Large intestine (tissue), 12 donors: ENCODE measurements at places on chromosomes 3 and 15. TPM values are rescaled to one million over a fixed set of nuclear protein-coding genes. Genes with fewer than 3 reads are reported as not detected.
A peak's percentile ranks its signal among the peaks of the same experiment; 100 is the strongest.

DNA sequence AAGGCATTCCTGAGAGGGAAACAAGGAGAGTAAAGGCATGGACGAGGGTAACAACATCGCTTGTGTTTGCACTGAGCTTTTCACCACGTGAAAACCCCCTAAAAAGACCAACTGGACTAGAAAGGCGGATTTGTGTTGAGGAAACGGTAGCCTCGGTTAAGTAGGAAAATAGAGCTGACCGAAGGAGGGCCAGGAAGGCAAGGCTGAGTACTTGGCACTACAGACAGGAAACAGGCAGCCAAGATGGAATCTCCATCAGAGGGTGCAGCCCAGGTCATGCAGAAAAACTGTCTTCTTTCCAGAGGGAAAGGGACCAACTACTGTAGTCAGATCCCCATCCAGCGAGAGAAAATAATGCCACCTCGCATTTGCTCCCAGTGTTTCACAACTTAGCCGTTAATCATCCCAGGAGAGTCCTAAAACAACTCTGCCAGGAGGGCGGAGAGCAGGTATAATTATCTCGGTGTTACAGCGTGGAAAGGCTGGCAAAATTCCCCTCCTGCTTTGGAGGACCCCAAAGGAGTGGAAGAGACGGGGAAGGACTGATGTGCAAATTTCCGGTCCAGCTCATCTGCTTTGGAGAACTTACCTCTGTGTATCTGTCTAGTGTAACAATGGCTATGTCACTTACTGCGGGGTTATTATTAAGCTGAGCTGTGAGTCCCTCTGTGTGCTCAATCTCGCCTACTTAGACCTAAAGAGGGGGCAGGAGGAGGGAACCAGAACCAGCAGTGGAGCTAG lies 77.2 kb downstream of the MYO1E start:
- peaks cover 11% of the 10 kb centered on the region for H3K4me1 ChIP-seq
- no peaks in the 10 kb centered on the region for H3K36me3 ChIP-seq
- no peaks in the 10 kb centered on the region for H3K27me3 ChIP-seq
- no peak for DNase-seq
- no peak overlapping the region for H3K27ac ChIP-seq

The SNTN gene
- not detected for polyA plus RNA-seq

The SHISA5 gene
- polyA plus RNA-seq, result 200 TPM

DNA sequence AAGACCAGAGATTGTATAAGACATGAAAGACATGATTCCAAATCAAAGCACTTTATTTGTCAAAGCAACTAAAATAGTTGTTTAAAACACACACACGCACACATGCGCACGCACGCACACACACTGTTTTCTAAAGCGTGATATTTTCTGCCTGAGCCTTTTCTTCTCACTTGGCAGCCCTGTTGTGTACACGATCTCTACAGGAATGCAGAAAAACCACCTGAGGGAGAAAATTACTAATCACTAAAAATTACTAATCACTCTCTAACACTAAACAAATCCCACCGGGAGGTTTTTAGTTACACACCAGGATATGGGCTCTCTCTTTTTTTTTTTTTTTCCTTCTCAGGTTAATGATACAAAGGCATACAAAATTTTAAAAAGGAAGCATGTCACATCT lies 160.1 kb upstream of the ATP11B start:
- DNase-seq, result no peak
- no peaks in the 10 kb centered on the region for H3K27me3 ChIP-seq
- H3K36me3 ChIP-seq, result no peaks in the 10 kb centered on the region
- H3K4me3 ChIP-seq, result no peak overlapping the region

- H3K36me3 ChIP-seq, result no peaks in the 10 kb centered on the region
- no peak overlapping the region for H3K27ac ChIP-seq
- no peaks in the 10 kb centered on the region for H3K4me1 ChIP-seq
Measured at GRCh38 chr3:7305561-7305960, 444.6 kb downstream of the GRM7 start.

GRCh38 chr3:4313606-4314293 lies 10.6 kb downstream of the SETMAR start:
- no peak for DNase-seq
- no peak overlapping the region for H3K4me3 ChIP-seq
- H3K27me3 ChIP-seq, result no peaks in the 10 kb centered on the region
- H3K4me1 ChIP-seq, result no peaks in the 10 kb centered on the region

DNA sequence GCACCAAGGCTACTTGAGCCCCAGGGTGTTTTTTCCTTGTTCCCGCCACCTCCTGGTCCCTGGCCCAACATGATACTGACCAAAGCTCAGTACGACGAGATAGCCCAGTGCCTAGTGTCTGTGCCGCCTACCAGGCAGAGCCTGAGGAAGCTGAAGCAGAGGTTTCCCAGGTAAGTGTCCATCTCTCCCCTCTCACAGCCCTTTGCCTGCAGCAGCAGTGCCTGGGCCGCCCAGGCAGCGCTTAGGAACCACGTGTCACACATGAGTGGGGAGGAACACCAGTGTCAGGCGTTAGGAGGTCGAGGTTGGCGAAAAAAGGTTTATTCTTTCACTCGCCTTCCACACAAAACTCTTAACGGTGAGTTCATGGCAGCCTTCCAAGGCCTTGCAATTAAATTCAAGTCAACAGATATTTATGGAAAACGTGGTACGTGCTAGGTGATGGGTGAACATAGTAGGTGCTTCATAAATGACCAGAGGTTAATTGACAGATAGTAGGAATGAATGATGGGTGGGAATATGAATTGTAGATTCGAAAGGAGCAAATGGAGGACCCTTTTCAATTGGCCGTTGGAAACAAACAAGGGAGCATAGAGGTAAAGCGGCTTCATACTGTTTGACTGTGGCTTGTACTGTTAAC lies 486 bp downstream of the CDIN1 start:
- no peaks in the 10 kb centered on the region for H3K27me3 ChIP-seq
- no peaks in the 10 kb centered on the region for H3K36me3 ChIP-seq
- peaks cover 4% of the 10 kb centered on the region for H3K4me1 ChIP-seq
- H3K4me3 ChIP-seq, result peak overlapping the region; percentile 63
- no peak for DNase-seq

DNA sequence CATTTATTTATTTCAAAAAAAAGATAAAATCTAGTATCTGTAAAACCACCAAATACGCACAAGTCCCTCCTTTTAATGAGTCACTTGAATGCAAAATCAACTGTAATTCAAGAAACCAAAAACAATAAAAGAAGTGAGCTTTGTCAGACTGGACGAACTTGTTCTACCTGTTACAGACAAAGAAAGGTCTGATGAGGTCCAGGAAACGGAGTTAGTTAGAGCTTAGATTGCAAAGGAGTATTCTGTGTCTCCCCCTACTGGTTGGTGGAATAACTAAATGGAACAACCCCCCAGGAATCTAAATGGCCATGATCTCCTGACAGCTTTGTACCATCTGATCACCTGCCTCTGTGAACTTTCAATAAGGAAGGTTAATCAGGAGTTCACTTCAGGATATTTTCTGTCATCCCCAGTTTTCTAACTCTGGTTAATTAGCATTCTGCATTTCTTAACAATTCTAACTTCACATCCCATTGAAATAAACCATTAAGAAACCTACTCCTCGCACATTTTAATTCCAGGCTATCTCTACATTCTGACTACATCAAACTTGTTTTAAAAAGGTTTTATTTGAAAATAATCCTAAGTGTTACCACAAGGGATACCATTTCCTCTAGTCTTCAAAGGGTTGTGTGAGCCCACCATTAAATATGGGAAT lies 333.0 kb upstream of the SATB1 start:
- H3K27me3 ChIP-seq, result no peaks in the 10 kb centered on the region
- no peak overlapping the region for H3K27ac ChIP-seq
- no peaks in the 10 kb centered on the region for H3K4me1 ChIP-seq
- H3K4me3 ChIP-seq, result no peak overlapping the region

The LOXL1 gene
- polyA plus RNA-seq, result 8.5 TPM

DNA sequence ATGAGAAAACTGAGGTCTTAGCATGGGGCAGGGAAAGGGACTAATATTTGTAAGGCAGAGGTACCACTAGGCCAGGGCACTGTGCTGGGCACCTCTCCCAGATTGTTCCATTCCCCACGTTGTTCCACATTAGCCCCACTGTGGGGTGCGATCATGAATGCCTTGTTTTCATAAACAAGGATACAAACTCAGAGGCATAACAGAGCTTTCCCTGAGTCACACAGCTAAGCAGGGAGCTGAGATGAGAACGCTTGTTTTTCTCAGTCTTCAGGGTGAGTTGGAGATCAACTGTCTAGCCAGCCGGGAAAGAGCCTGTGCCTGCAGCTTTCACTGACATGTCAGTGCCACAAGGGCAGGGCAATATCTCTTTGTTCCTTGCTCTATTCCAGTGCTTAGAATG lies 47.9 kb upstream of the ITGA11 start:
- H3K27ac ChIP-seq, result no peak overlapping the region
- no peak overlapping the region for H3K4me3 ChIP-seq
- H3K27me3 ChIP-seq, result peaks cover 4% of the 10 kb centered on the region
- no peak for DNase-seq
- no peaks in the 10 kb centered on the region for H3K4me1 ChIP-seq

DNA sequence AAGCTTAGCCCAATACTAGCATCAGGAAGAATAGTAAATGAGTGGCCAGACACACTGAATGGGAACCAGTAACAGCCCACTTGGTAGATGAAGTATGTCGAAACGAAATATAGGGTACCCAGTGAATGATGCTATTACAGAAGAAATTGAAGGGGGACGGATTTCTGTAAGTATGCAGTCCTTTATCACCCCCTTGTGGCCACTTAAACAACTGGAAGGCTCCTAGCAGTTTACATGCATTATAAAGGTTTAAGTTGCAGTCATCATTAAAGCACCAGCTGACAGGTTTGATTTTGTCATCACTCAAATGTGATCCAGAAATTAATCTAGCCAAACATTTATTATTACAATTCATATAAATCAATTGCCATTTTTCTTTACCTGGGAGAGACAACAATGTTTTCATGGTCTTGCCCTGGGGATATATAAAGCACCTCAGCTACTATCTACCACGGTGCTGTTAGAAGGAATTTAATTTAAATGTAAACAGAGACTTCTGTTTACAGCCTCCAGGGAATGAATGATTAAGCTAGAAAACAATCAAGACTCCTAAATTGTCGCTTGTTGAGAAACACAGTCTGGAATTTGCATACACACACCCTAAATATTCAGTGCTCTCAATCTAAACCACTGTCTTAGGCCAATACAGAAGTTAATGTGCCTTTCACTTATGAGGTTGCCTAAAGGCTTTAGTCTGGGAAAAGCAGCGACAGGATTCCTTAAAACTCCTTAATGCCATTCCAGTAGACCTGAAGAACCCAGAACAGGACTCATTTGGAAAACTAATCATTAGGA lies 7.8 kb downstream of the EIF1B start:
- DNase-seq, result peak; percentile 41
- H3K4me1 ChIP-seq, result no peaks in the 10 kb centered on the region
- peaks cover 13% of the 10 kb centered on the region for H3K36me3 ChIP-seq
- H3K27ac ChIP-seq, result no peak overlapping the region
- no peaks in the 10 kb centered on the region for H3K27me3 ChIP-seq
- H3K4me3 ChIP-seq, result no peak overlapping the region

The SLC22A13 gene
- polyA plus RNA-seq, result 0.34 TPM

The PIERCE2 gene
- polyA plus RNA-seq, result 2.3 TPM

GRCh38 chr15:57541805-57542504 lies 49.7 kb upstream of the MYZAP start:
- H3K4me3 ChIP-seq, result no peak overlapping the region
- H3K4me1 ChIP-seq, result peaks cover 12% of the 10 kb centered on the region
- DNase-seq, result peak; percentile 57
- H3K27ac ChIP-seq, result no peak overlapping the region
- H3K36me3 ChIP-seq, result peaks cover 2% of the 10 kb centered on the region
- H3K27me3 ChIP-seq, result no peaks in the 10 kb centered on the region

The ECE2 gene
- 1.4 TPM for polyA plus RNA-seq

- H3K27me3 ChIP-seq, result no peaks in the 10 kb centered on the region
- H3K27ac ChIP-seq, result no peak overlapping the region
- H3K4me1 ChIP-seq, result no peaks in the 10 kb centered on the region
Measured at GRCh38 chr15:68650901-68651709, 72.3 kb downstream of the CORO2B start.

DNA sequence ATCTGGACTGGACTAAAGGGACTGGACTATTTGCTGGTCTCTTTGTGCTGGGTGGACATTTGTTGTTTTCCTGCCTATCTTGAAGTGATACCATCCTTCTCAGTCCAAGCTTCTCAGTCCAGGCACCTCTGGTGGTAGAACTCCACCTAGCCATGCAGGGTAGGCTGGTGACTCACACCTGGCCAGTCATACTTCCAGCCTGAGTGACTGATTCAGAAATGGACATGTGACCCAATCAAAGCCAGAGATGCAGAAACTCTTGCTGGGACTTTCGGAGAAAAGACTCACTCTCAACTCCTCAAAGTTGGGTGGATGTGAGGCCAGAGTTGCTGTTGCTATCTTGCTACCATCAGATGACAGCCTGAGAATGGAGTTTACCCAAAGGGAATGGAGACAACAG lies 5.6 kb upstream of the ASB14 start:
- H3K4me1 ChIP-seq, result no peaks in the 10 kb centered on the region
- no peak overlapping the region for H3K4me3 ChIP-seq
- no peak for DNase-seq

- H3K36me3 ChIP-seq, result peaks cover 84% of the 10 kb centered on the region
- H3K27me3 ChIP-seq, result no peaks in the 10 kb centered on the region
- H3K4me3 ChIP-seq, result no peak overlapping the region
- no peaks in the 10 kb centered on the region for H3K4me1 ChIP-seq
- no peak overlapping the region for H3K27ac ChIP-seq
Measured at GRCh38 chr3:53748512-53749271, 97.5 kb downstream of the CHDH start.

GRCh38 chr3:69422751-69423150 lies 36.9 kb upstream of the FRMD4B start:
- no peak overlapping the region for H3K4me3 ChIP-seq
- no peaks in the 10 kb centered on the region for H3K4me1 ChIP-seq
- no peak for DNase-seq
- H3K27me3 ChIP-seq, result no peaks in the 10 kb centered on the region

- H3K4me1 ChIP-seq, result peaks cover 17% of the 10 kb centered on the region
- peaks cover 39% of the 10 kb centered on the region for H3K27me3 ChIP-seq
- H3K27ac ChIP-seq, result no peak overlapping the region
- no peak for DNase-seq
Measured at GRCh38 chr3:194685065-194685717, 492 bp upstream of the FAM43A start.

DNA sequence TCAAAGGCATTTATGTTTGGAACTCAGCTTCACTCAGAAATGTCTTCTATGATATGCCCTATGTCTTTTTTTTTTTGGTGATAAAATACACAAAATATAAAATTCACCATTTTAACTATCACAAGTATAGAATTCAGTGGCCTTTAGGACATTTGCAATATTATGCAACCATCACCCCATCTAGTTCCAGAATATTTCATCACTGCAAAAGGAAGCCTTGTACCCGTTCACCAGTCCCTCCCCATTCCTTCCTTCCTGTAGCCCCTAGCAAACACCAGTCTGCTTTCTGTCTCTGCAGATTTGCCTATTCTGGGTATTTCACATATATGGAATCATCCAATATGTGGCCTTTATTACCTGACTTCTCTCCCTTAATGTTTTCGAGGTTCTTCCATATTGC lies 134.8 kb downstream of the ADAMTS9 start:
- no peaks in the 10 kb centered on the region for H3K27me3 ChIP-seq
- no peaks in the 10 kb centered on the region for H3K4me1 ChIP-seq
- H3K36me3 ChIP-seq, result no peaks in the 10 kb centered on the region
- no peak for DNase-seq

The CX3CR1 gene
- polyA plus RNA-seq, result 2.8 TPM

The SLC35A5 gene
- polyA plus RNA-seq, result 44.4 TPM
